ENCODE measurements at places on chromosomes 7 and 10. TPM values are rescaled to one million over a fixed set of nuclear protein-coding genes. Genes with fewer than 3 reads are reported as not detected.

Gene AUTS2
- polyA plus RNA-seq: 0.54 TPM

Gene CEP55
- polyA plus RNA-seq: 28.2 TPM

Gene MYOZ1
- polyA plus RNA-seq: 9.6 TPM

GRCh38 chr10:493391-494148 is 195.9 kb downstream of the DIP2C start:
- no peak for DNase-seq

- DNase-seq: no peak
Measured at GRCh38 chr7:155408651-155409586, 49.0 kb upstream of the EN2 start.

Data from BJ (cell line).